Stomach (tissue), 19 donors: ENCODE measurements at places on chromosomes 11 and 22. TPM values are rescaled to one million over a fixed set of nuclear protein-coding genes. Genes with fewer than 3 reads are reported as not detected.

Gene PTPRJ
- polyA plus RNA-seq, result 6.0 TPM

Gene CEP126
- 1.1 TPM for polyA plus RNA-seq

DNA sequence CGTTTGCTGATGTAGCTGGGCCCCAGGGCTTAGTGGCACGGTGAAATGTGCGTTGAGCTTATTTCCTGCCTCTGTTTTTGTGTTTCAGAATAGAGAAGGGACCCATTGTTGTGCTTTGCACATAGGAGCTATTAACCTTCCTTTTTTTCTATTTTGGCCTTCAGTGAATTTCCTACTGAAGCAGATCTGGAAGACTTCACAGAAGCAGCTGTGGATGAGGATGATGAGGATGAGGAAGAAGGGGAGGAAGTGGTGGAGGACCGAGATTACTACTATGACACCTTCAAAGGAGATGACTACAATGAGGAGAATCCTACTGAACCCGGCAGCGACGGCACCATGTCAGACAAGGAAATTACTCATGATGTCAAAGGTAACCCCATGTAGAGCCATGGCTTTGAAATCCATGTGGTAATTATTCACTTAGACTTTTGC is 37.4 kb upstream of the ST14 start:
- peak overlapping the region; percentile 12 for H3K27ac ChIP-seq
- H3K27me3 ChIP-seq, result no peaks in the 10 kb centered on the region
- DNase-seq, result no peak

DNA sequence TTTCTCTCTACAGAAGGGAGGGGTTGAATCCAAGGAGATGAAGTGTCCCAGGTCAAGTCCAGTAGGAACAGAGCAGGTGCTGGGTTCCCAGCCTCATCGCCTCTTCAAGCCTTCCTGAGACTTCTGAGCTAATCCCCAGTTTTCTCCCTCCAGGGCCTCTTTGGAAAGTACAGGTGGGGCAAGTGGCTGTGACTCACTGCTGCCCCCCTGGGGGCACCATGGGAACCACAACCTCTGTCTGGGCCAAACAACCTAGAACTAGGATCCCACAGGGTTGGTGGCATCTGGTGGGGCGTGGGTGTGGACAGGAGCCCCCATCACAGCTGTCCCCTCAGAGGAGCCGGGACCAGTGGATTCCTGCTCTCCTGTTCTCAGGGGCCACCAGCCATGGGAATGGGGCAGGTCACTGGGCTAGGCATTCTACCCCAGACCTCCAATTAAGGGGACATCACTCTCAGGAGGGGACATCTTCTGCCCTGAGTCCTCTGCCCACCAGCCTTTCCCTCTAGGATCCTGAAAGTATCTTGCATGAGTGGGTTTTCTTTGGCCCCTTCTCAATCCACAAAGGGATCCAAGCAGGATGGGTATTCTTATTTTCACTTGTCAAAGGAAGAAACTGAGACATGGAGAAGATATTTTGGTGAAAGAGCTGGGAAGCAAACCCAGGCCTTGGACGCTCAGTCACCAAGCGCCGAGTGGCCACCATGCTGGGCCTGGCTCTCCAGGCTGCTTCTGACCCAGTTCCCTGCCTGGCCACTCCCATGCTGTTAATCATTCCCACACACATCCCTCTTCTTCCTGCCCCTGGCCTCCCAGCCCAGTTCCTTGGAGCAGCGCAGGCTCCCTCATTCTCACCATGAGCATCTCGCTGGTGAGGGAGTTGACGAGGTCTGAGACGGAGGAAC is 23.8 kb downstream of the LRRC10B start:
- H3K4me3 ChIP-seq, result no peak overlapping the region
- H3K4me1 ChIP-seq, result peaks cover 10% of the 10 kb centered on the region
- no peaks in the 10 kb centered on the region for H3K27me3 ChIP-seq
- no peak overlapping the region for H3K27ac ChIP-seq
- H3K36me3 ChIP-seq, result no peaks in the 10 kb centered on the region
- peak; percentile 82 for DNase-seq

DNA sequence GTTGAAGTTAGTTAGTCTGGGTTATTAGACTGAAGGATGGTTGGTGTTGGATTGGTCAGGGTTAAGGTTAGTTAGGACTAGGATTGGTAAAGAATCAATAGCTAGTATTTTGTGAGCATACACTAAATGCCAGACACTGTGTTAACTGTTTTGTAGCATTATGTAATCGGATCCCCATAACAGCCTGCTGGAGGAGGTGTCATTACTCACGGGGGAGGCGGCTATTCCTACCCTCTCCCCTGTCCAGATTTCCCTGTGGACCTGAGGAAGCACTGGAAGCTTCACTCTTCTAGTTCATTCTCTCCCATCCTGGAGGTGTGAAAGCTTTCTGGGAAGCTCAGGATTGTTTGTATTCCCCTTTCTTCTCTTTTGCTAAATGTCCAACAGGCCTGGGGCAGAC is 40.5 kb upstream of the KCNJ11 start:
- peaks cover 3% of the 10 kb centered on the region for H3K27me3 ChIP-seq
- H3K4me3 ChIP-seq, result no peak overlapping the region
- no peaks in the 10 kb centered on the region for H3K36me3 ChIP-seq
- DNase-seq, result no peak
- H3K27ac ChIP-seq, result no peak overlapping the region
- H3K4me1 ChIP-seq, result peaks cover 4% of the 10 kb centered on the region

DNA sequence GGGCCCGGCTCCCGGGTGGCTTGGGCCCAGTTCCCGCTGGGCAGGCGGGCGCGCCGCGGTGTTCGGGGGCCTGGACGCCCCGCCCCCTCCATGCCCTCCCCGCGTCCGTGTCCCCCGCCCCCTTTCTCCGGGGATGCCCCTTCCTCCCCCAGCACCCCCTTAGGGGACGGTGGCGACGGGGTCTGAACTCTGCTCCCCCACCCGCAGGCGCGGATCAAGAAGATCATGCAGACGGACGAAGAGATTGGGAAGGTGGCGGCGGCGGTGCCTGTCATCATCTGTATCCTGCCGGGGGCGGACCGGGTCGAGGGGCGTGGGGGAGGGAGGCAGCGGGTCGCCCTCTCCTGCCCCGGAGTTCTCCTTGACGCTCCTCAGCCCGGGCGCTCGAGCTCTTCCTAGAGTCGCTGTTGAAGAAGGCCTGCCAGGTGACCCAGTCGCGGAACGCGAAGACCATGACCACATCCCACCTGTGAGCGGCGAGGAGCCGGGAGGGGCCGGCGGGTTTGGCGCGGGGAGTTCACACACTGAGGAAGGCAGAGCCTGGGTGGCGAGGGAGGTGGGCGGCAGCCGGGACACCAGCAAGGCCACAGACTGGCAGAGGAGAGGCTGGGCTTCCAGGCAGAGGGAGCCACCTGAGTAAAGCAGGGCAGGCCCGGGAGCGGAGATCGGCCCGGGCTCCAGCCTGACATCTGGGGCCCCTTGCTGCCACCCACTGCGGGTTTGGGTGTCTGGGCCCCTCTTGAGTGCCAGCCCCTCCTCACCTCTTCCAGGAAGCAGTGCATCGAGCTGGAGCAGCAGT is 546 bp downstream of the DRAP1 start:
- H3K4me1 ChIP-seq, result peaks cover 53% of the 10 kb centered on the region
- H3K4me3 ChIP-seq, result peak overlapping the region; percentile 82
- H3K36me3 ChIP-seq, result peaks cover 25% of the 10 kb centered on the region
- no peaks in the 10 kb centered on the region for H3K27me3 ChIP-seq
- H3K27ac ChIP-seq, result peak overlapping the region; percentile 93
